Stimulated activated CD4-positive, alpha-beta T cell treated with anti-CD3 and anti-CD28 coated beads, Interleukin-2, amount 100 ng/mL, for 4 hours (primary cell): ENCODE measurements at places on chromosomes 11 and 22.

DNA sequence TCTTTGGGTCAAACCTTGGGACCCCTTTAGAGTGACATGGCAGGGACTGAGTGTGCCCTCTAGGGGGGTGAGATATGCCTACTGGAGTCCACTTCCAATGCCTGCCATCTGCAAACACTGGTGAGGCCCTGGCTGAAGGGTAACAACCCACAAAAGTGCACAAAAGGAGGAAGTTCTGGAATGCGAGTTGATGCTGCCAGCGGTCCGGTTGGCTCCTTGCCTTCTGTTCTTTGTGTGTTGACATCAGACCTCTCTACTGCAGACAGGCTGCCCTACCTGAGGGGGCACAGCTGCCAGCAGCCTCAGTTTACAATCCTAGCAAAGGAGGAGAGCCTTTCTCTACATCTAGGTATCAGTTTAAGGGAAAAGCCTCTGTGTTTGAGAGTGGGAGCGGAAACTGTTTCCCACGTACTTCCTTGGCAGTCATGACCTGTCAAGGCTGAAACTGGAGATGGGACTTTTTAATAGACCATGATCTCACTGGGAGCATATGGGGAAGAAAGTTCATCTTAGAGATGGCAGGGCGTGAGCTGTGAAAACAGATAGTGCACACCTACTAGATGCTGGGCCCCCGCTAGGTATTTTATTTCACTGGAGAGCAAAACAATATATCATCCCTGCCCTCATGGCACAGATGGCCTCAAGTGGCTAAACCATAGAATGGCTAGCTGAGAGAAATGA, 27.2 kb downstream of the BMAL1 start:
- no peak for DNase-seq

- DNase-seq: no peak
Observed at GRCh38 chr11:7694235-7694634, 12.0 kb downstream of the OVCH2 start.

GRCh38 chr11:3683039-3683438, 11.9 kb upstream of the CHRNA10 start:
- DNase-seq: no peak

- DNase-seq: no peak
Observed at GRCh38 chr11:36389811-36390210, 93.7 kb downstream of the PRR5L start.

DNA sequence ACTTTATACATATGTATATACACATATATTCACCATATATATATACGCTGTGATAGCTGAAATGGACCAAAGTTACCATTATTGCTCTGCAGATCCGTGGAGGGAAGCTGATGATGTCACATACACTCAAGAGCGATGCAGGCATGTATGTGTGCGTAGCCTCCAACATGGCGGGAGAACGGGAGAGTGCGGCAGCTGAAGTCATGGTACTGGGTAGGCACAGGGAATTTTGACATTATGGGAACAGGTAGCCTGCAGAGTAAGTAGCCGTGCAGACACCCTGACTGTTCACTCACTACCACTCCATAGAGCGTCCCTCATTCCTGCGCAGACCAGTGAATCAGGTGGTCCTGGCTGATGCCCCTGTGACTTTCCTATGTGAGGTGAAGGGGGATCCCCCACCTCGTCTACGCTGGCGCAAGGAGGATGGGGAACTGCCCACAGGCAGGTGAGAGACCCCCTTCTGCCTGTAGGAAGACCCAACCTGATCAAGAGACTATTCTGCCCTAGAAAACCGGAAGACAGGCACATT, 4.7 kb downstream of the ROBO3 start:
- DNase-seq: no peak

DNA sequence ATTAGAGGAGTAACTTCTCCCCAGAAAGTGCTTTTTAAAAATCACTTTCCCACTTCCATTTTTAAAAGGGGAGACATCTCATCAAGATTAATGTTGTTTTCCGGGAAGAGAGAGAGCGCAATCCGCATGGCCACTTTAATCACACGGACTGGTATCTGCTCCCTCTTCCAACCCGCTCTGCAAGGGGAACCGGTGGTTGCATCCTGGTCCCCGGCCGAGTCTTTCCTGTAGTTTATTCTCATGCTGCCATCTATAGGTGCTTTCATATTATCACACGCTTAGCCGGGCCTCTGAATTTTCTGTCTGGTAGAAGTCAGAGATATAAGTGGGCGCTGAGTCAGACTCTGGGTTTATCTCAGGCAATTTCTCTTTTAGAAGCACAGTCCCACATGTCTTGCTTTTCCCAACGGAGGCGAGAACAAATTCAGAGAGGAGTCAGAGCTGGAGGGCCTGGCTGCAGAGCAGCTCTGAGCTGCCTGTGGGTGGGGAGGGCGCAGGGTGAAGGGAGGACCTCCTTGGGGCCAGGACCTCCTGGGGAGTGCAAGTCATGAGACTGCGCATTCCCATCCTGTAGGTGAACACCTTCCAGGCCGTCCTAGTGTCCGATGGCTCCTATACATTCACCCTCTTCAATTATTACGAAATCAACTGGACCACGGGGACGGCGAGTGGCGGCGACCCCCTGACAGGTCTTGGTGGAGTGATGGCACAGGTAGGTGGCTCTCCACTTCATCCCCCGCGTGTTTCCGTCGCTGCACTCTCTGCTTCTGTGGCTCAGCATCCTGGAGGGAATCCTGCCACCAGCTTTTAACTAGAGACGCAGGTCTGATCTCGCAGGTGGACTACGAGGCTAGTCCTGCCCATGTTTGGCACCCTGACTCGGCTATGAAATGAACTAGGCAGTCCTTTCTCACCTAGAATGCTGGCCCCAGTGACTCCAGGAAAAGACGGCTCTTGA, 11.7 kb downstream of the TECTA start:
- peak; percentile 3 for DNase-seq

DNA sequence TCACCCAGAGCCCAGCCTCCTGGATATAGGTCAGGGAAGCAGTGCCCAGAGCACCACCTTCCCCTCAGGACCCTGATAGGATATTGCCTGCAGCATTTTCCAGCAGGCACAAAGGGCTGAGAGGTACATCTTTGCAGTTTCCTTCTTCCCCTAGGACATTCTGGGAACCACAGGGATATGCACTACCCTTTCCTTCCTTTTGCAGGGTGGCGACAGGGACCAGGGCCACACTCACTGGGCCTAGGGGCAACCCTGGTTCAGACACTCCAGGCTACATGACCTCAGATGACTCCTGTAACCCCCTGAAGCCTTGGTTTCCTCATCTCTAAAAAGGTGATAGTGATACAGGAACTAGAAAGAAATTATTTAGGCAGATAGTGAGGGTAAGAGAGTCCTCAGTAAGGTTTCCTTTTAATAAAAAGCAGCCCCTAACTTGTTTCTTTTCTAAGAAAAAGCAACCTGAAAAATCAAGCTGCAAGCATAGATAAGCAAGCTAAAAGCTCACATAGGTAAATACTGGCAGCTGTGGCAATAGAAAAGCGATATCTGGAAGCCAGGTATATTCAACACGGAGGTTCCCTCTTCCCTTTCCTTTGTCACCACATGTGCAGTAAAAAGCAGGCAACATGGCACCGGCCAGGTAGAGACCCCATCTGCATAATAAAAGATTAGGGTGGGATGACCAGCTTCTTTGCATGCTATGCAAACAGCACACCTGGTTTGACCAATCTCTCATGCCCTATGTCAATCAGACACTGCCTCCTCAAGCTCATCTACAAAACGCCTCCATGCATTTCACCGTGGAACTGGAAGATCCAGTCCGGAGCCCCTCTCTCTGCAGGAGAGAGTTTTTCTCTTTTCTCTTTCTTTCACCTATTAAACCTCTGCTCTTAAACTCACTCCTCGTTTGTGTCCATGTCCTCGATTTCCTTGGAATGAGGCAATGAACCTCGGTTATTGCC, 13.2 kb upstream of the MRGPRX2 start:
- no peak for DNase-seq

GRCh38 chr11:121372671-121373429, 79.3 kb upstream of the SORL1 start:
- no peak for DNase-seq

DNA sequence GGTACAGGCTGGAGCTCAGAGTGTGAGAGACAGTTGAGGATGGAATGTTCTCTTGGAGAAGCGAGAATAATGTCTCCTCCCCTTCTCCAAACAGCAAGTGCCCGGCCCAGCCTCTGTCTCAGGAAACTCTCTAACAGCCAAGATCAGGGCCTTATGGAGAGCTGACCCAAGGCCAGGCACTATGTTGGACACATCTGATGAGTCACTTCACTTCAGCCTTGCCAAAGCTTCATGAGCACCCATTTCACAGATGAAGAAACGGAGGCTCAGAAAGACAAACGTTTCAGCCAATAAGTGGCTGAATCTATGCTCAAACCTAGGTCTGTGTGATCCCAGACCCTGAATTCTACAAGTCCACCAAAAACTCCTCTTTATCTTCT, 22.1 kb upstream of the CHKA start:
- no peak for DNase-seq

DNA sequence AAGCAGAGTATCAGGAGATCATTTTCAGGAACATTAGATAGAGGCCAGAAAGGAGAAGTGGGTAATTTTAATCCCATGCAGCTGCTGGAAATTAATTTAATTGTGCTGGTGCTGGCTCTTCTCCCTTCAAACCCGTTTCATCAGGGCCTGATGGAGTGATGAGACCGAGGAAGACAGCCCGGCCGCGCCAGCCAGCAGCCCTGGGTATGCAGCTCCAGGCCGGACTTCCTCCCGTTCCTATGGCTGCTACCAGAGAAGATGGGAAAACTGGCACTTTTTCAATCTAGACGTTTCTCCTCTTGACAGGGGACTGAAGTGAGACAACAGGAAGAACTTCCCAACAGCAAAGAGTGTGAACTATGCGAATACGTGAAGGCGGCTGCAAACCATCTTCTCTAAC, 24.6 kb upstream of the ZBTB16 start:
- DNase-seq: no peak

- DNase-seq: no peak
Observed at GRCh38 chr22:19657252-19658056, 56.8 kb upstream of the SEPTIN5 start.

- DNase-seq: peak; percentile 54
Observed at GRCh38 chr11:67240576-67241389, 25.5 kb upstream of the GRK2 start.

- DNase-seq: peak; percentile 41
Observed at GRCh38 chr22:46053563-46054090, 76.7 kb upstream of the WNT7B start.

DNA sequence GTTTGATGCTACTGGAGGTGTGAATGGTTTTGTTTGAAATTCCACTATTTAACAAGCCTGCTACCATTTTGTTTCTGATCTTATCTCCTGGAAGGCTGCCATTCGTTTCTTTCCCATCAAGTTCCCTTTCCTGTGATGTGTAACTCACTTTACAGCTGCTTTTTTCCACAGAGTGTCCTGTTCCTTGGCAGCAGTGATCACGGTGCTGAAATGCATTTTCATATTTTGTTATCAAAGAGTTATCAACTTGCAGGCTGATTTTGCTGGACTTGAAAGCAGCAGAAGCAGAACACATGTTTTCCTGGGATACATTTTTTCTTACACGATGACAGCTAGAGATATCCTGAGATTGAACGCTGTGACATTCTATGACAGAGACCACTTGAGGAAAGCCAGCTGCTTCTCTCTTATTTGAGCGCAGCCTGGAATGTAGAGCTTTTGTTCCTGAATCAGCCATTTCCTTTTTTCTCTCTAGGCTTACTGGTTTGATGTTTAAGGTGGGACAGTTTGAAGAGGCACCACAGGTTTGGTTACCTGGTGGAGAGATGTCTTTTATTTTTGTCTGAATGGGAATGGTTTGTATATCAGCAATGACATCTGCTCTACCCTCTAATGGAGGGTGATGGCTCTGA, 34.7 kb downstream of the PRR14L start:
- no peak for DNase-seq

DNA sequence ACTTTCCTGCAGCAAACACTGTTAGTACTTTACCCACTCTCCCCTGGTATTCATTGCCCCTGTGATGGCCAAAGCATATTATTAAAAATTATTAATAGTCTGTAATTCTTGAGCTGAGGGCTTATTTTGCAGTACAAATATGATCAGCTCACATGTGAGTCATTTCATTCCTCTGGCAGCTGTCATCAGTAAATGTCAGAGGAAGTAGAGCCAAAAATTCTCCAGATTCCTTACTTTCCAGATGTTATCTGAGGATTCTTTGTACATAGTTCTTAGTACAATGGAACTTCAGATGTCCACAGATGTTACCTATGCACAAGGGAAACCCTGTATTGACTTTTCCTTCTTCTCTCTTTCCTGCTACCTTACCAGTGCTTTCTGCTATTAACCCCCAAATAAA, 12.5 kb downstream of the OR5B3 start:
- no peak for DNase-seq

DNA sequence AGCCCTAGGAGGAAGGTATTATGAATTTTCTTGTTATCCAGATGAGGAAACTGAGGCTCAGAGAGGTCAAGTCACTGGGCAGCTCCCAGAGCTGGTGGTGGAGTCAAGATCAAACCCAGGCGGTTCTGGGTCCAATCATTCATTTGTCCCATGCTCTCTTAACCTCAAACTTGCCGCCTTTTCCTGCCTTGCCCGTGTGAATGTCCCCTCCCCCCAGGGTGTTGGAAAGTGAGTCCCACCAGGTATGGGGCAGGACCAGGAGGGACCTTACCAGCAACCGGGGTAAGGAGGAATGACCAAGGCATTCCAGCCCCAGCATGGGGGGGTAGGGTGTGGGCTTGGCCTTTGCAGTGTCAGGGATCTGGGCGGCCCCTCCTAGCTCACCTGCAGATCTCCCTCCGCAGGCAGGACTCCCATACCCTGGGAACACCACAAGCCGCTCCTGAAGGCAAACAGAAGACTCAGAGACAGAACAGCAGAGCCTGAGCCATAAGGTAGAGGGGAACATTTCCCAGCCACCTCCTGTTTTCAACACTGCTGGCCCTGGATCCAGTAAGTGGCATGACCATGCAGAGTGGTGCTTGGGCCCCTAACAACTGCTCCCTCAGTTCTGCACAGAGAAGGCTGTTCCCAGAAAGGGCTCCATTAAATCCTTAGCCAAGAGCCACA, 41.2 kb upstream of the SYT7 start:
- DNase-seq: no peak

- DNase-seq: no peak
Observed at GRCh38 chr11:120354779-120355178, 18.6 kb downstream of the ARHGEF12 start.

GRCh38 chr11:92707173-92707619, 262.3 kb upstream of the MTNR1B start:
- no peak for DNase-seq
